ENCODE measurements at places on chromosomes 2 and 18. TPM values are rescaled to one million over a fixed set of nuclear protein-coding genes. Genes with fewer than 3 reads are reported as not detected.

ALPP gene
- total RNA-seq, result 5.2 TPM

CLEC4F gene
- not detected for total RNA-seq

MALL gene
- total RNA-seq, result 142 TPM

SKA1 gene
- total RNA-seq, result 11.9 TPM

MSTN gene
- not detected for total RNA-seq

MAB21L4 gene
- total RNA-seq, result 0.20 TPM

C1QL2 gene
- total RNA-seq, result 0.53 TPM

CPS1 gene
- 13.2 TPM for total RNA-seq

ANKRD29 gene
- total RNA-seq, result 16.2 TPM

TWIST2 gene
- 17.4 TPM for total RNA-seq

CCDC150 gene
- 8.2 TPM for total RNA-seq
